ENCODE measurements at places on chromosomes 11 and 22. TPM values are rescaled to one million over a fixed set of nuclear protein-coding genes. Genes with fewer than 3 reads are reported as not detected.

The SLC7A4 gene
- total RNA-seq = not detected

The SMC1B gene
- not detected for total RNA-seq

DNA sequence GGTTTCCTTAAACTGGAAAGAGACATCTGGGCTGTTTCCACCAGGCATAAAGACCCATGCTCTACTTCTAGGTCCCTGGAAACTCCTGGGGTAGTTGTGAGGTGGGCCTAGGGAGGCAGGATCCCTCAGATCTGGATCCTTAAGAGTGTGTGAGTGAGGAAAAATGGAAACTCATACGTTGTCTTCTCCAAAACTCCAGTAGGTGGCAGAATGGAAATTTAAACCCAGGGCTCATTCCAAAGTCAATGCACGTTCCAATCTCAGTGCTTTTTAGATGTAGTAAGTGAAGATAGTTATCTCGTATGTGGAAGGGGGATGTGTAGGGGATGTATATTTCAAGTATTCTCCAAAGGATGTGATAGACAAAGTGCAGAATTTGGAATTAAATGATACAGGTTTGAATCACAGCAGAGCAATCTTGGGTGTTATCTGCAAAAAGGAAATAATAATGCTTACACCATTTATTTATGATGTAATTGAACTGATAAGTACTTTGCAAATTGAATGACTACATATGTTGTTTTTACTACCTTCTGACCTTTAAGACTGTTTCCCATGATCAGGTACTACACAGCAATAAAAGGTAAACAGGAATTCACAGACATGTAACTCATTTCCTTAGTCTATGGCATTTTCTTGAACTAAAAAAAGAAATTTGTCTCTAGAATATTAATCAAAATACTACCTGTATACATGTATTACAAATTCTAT, 13.1 kb upstream of the MMP1 start:
- H3K4me1 ChIP-seq = no peaks in the 10 kb centered on the region
- no peak overlapping the region for H3K4me3 ChIP-seq
- H3K27ac ChIP-seq = no peak overlapping the region
- H3K27me3 ChIP-seq = peaks cover 16% of the 10 kb centered on the region
- DNase-seq = no peak

DNA sequence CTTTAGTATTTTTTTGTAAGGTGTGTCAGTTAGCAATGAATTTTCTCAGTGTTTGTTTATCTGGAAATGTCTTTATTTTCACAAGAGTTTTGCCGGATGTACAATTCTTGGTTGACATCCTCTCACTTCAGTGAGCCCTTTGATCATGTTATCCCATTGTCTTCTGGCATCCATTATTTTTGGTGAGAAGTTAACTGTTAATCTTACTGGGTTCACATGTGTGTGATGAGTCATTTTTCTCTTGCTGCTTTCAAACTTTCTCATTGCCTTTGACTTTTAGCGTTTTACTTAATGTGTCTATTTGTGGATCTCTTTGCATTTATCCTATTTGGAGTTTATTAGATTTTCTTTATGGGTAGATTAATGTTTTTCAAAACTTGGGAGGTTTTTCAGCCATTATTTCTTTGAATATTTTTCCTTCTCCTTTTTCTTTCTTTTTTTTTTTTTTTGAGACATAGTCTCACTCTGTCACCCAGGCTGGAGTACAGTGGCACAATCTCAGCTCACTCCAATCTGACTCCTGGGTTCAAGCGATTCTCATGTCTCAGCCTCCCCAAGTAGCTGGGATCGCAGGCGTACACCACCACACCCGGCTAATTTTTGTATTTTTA, 100.5 kb upstream of the RRM1 start:
- H3K36me3 ChIP-seq = peaks cover 17% of the 10 kb centered on the region
- peaks cover 8% of the 10 kb centered on the region for H3K4me1 ChIP-seq

DNA sequence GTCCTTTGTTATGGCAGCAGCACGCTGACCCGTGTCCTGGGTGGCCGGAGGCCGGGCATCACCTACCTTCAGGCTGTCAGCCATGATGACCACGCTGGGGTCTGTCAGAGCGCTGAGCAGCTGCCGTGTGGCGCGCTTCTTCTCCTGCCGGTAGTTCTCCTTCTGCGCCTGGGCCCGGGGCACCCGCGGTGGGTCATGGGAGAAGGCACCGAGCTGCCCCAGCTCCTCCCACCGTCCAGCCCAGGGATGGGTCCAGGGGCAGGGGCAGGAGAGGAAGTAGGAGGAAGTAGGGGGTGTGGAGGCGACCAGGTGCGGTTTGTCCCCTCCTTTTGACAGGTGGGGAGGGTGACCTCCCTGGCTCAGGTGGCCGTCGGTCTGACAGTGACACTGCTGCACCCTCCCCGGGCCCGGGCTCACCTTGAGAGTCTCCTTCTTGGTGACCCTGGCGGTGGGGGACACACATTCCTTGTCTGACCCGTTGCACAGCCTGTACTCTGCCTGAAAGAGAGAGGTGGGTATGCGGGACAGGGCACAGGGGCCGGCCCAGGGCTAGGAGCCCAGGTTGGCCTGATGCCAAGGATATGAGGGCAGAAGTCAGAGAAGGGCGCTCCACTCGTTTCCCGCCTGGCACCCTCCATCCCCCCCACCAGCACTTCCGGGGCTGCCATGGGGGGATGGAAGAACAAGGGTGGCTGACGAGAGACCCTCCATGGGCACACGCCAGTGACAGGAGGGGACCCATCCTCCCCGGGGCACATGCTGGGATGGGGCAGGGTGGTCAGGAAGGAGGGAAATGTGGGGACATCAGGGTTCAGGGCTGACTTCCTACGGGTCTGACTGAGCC, 43.0 kb downstream of the OSBPL5 start:
- peaks cover 6% of the 10 kb centered on the region for H3K4me1 ChIP-seq
- H3K27me3 ChIP-seq = no peaks in the 10 kb centered on the region
- DNase-seq = no peak
- no peak overlapping the region for H3K27ac ChIP-seq
- H3K4me3 ChIP-seq = no peak overlapping the region
- peaks cover 19% of the 10 kb centered on the region for H3K36me3 ChIP-seq

DNA sequence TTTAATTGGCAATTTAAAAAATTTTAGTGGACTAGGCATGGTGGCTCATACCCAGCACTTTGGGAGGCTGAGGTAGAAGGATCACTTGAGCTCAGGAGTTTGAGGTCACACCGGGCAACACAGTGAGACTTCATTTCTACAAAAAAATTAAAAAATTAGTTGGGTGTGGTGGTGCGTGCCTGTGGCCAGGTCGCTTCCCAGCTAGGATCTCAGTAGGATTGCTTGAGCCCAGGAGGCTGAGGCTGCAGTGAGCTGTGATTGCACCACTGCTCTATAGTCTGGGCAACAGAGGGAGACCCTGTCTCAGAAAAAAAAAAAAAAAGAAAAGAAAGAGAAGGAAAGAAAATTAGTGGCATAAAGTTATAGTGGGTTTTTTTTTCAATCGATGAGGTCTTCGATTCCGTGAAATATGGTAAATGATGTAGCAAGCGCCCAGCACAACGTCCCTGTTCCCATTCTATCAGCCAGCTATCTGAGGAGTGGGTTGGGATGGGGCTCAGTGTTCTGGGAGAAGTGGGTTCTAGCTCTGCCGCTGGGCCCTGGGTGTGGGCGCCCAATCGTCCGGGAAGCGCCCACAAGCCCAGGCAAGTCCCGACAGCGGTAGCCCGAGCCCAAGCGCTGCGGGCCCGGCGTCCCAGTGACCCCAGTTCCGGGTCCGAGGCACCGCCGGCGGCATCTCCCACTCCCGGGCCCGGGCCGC, 1.4 kb downstream of the FOSL1 start:
- H3K27me3 ChIP-seq = no peaks in the 10 kb centered on the region
- peaks cover 2% of the 10 kb centered on the region for H3K36me3 ChIP-seq
- peak overlapping the region; percentile 97 for H3K27ac ChIP-seq
- H3K4me3 ChIP-seq = peak overlapping the region; percentile 90

DNA sequence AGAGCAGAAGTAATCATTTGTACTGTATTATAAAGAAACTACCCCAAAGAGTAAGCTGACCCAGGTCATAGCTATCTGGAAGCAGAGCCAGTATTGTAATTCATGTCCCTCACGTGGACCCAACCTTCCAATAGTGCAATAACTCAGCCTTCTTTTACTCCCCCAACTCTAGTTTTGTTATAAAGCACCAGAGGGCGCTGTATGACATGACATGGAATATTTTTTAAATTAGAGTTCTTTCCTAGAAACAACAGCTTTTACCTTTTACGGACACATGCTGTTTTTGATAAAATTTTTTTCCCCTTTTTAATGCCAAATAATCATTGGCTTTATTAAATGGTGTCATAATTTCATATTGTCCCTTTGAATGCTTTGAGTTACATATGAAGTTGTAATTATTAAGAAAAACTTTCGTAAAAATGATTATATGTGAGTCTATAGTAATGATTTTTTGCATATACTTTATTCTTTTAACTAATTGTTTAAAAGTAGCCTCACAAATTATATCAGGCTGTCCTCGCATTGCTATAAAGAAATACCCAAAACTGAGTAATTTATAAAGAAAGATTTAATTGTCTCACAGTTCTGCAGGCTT, 76.9 kb downstream of the DKK3 start:
- no peak overlapping the region for H3K4me3 ChIP-seq
- H3K27me3 ChIP-seq = no peaks in the 10 kb centered on the region
- H3K36me3 ChIP-seq = peaks cover 54% of the 10 kb centered on the region
- H3K27ac ChIP-seq = peak overlapping the region; percentile 52
- no peak for DNase-seq
- H3K4me1 ChIP-seq = peaks cover 16% of the 10 kb centered on the region

DNA sequence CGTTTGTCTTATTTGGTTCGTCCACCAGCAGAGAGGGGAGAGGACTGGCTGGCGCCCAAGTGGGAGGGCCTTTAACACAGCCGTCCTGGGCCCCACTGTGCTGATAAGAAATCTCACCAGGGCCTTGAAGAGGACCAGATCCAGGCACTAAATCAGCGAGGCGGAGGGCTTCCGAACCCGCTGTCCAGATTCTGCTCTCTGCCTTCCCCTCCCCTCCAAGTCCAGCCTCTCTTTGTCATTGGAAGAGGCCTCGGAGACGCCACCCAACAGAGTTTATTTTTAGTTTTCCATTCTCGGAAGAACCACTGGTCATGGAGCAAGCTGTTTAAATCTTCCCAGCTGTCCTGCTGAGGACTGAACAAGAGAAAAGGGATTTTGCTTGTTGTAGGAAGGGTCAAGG, 9.3 kb upstream of the FXYD6 start:
- H3K27ac ChIP-seq = no peak overlapping the region
- no peaks in the 10 kb centered on the region for H3K36me3 ChIP-seq

Data from osteocyte (in vitro differentiated cells).